ENCODE measurements at places on chromosomes 2 and 18. TPM values are rescaled to one million over a fixed set of nuclear protein-coding genes. Genes with fewer than 3 reads are reported as not detected.

- no peaks in the 10 kb centered on the region for H3K27me3 ChIP-seq
- H3K36me3 ChIP-seq: peaks cover 63% of the 10 kb centered on the region
- H3K4me1 ChIP-seq: peaks cover 36% of the 10 kb centered on the region
- H3K4me3 ChIP-seq: no peak overlapping the region
These were observed 48.0 kb downstream of the HDLBP start for GRCh38 chr2:241267249-241268067.

DNA sequence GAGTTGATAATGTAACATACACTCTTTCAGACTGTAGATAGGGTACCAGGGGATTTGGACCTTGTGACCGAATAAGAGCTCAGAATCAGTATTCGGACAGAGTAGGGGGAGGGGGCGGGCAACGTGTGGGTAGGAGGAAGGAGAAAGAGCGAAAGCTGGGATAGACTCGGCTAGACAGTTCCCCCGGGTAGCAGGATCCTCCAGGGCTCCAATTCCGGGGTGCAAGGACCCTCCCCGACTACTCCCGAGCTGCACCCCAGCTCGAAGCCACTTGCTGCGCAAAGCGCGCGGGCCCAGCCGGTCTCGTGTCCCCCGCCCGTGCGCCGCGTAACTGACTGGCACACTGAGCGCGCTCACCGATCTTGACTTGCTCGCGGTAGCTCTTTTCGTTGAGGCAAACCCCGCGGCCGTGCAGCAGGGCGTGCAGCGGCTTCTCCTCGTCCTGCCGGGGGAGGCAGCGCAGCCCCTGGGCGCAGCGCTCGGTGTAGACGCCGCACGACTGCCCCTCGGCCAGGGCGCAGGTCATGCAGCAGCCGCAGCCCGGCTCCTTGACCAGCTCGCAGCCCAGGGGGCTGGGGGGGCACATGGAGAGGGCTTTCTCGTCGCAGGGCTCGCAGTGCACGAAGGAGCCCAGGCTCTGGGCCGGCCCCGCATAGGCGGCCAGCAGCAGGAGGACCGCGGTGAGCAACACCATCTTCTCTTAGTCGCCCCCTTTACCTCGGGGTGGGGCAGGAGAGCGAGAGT lies 1.1 kb downstream of the IGFBP5 start:
- H3K27ac ChIP-seq: no peak overlapping the region
- peaks cover 45% of the 10 kb centered on the region for H3K4me1 ChIP-seq
- no peaks in the 10 kb centered on the region for H3K36me3 ChIP-seq

BARD1 gene
- total RNA-seq: 18.5 TPM

- DNase-seq: no peak
- no peaks in the 10 kb centered on the region for H3K36me3 ChIP-seq
- H3K27me3 ChIP-seq: peaks cover 4% of the 10 kb centered on the region
- H3K4me3 ChIP-seq: no peak overlapping the region
- no peak overlapping the region for H3K27ac ChIP-seq
These were observed 316.8 kb upstream of the HS6ST1 start for GRCh38 chr2:128635361-128635900.
